ENCODE measurements at places on chromosomes 1 and 21.

DNA sequence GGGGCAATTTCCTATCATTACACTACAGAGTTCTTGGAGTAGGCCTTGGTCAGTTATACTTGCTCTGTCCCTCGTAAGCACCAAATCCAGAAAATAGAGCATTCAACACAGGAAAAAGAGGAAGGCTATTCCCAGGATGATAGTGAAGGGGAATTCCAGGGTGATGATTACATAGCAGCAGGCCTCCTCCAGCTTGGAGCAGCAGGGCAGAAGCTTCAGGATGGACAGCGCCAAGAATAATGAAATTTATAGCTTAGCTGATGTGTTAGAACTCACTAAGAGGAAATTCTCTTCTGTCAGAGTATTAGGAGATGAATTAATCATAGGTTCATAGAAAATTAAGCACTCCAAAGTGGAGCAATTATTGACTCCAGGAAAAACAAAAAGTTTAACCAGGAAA, 10.8 kb upstream of the SMAP2 start:
- H3K27ac ChIP-seq: no peak overlapping the region
- no peak overlapping the region for H3K4me3 ChIP-seq
- no peak for DNase-seq
- no peaks in the 10 kb centered on the region for H3K36me3 ChIP-seq

GRCh38 chr1:39958403-39959200, 3.7 kb downstream of the MFSD2A start:
- no peak for DNase-seq
- H3K4me3 ChIP-seq: no peak overlapping the region
- H3K27ac ChIP-seq: peak overlapping the region; percentile 79
- no peaks in the 10 kb centered on the region for H3K27me3 ChIP-seq
- H3K36me3 ChIP-seq: peaks cover 22% of the 10 kb centered on the region

DNA sequence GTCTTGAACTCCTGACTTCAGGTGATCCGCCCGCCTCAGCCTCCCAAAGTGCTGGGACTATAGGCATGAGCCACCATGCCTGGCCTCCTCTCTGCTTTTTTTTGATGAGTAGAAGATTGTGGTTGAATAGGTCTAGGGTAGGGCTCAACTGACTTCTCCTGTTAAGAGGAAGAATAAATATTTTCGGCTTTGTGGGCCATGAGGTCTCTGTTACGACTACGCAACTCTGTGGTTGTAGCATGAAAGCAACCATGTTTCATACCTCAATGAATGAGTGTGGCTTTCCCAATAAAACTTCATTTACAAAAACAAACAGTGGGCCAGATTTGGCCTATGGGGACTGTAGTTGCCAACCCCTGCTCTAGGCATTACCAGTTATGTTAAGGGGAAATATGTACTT, 67.8 kb downstream of the NID1 start:
- no peak for DNase-seq
- no peaks in the 10 kb centered on the region for H3K27me3 ChIP-seq
- H3K36me3 ChIP-seq: peaks cover 26% of the 10 kb centered on the region
- H3K27ac ChIP-seq: no peak overlapping the region
- no peak overlapping the region for H3K4me3 ChIP-seq
- H3K4me1 ChIP-seq: no peaks in the 10 kb centered on the region

GRCh38 chr1:154541231-154541630, 17.2 kb downstream of the UBE2Q1 start:
- H3K4me1 ChIP-seq: no peaks in the 10 kb centered on the region
- H3K27ac ChIP-seq: no peak overlapping the region
- H3K27me3 ChIP-seq: no peaks in the 10 kb centered on the region

Measured in right lobe of liver (tissue), 6 donors.